ENCODE measurements at places on chromosomes 7 and 10.

GRCh38 chr10:958106-958505 lies 26.6 kb upstream of the LARP4B start:
- DNase-seq = no peak

DNA sequence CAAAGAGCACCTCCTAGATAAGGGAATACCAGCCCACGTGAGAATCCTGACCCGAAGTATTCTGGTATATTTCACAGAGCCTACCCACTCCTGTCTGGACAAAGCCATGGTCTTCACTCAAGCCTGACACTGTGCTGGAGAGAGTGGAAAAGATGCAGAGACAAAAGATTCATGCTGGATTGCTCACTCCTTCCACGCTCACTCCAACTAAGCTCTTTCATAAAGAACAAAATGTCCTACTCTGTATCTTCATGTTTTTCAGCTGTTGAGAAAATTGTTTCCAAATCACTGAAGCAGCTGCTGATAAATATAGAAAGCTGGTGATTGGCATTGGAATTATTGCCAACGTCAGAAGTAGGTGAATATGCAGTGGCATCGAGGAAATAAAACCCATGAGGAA lies 106.0 kb downstream of the ABLIM1 start:
- no peak for DNase-seq

- DNase-seq = no peak
Observed at GRCh38 chr10:58352956-58353610, 18.3 kb downstream of the UBE2D1 start.

DNA sequence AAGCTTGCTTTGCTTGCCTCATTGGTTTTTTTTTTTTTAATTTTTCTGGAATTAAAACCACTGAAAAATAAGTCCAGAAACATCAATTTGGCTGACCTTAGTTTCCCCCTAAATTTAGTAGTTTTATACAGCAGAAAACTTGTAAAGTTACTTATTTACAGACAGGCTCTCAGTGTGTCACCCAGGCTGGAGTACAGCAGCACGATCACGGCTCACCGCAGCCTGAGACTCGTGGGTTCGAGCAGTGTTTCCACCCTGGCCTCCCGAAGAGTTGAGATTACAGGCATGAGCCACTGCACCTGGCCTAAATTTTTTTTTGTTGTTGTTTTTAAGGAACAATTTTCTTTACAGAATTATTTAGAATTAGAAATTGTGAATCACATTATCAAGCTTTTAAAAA lies 250.5 kb downstream of the SDK1 start:
- no peak for DNase-seq

GRCh38 chr7:131879424-131879823 lies 323.0 kb upstream of the PODXL start:
- no peak for DNase-seq

DNA sequence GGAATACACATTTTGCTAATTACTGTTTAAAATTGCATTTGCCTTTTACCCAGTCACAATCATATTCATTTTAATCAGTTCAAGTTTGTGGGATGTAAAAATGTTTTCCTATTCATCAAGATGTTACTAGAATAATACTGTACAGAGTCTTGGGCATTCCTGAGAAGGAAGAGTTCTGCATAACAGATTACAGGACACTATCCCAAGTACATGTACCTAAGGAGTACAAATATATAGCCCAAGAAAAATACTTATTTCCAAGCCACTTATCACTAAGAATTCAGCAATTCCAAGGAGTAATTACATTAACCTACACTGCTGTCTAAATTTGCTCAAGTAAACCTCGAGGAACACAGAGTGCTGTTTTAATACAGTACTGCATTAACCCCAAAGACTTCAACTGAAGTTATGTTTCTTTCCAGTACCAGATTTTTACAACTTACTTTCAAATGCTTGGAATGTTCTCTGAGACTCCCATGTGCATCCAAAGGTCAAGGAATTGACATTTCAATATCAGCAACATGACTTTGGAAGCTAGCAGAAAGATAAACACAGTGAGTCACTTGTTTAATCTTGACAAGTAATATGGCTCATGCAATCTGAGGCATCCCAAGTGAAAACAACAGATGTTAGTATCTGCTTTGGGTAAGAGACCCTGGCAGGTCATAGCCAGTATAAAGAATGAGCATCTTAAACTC lies 125.4 kb upstream of the BET1 start:
- DNase-seq = no peak

GRCh38 chr10:11165591-11166543 lies 148.2 kb downstream of the CELF2 start:
- peak; percentile 5 for DNase-seq

- DNase-seq = no peak
Observed at GRCh38 chr7:116970238-116970910, 17.1 kb downstream of the ST7 start.

- no peak for DNase-seq
Observed at GRCh38 chr7:42550706-42551470, 313.9 kb upstream of the GLI3 start.

GRCh38 chr7:139725077-139725476 lies 52.7 kb downstream of the HIPK2 start:
- no peak for DNase-seq

DNA sequence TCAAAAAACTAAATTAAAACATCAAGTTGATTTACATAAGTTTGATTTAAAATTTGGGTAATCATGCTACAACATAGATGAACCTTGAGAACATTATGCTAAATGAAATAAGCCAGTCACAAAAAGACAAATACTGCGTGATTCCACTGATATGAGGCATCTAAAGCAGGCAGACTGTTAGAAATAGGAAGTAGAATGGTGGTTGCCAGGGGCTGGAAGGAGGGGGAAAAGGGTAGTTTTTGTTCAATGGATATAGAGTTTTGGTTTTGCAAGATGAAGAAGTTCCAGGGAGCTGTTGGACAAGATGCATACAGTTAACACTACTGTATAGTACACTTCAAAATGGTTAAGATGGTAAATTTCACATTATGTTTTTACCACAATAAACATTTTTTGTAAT lies 45.0 kb upstream of the IFRD1 start:
- no peak for DNase-seq

GRCh38 chr7:105187302-105188169 lies 173.5 kb downstream of the KMT2E start:
- no peak for DNase-seq

GRCh38 chr10:110780704-110781103 lies 91.0 kb upstream of the PDCD4 start:
- DNase-seq = no peak

DNA sequence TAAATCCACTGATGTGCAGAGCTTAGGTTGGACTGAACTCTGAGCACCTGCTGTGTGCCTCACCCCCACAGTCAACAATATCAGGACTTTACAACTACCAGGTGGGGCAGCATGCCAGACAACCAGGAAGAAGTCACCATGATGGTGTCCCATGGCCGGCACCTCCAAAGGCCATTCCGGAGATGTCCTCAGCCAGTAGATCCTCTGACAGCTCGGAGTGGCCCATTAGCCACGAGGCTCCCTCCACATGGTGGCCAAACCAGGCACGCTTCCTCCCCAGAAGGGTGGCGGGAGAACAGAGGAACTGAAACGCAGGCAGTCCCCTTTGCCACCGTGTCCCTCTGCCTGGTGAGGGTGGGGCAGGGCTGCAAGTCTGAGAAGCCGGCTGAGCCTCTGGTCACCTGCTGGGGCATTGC lies 390.0 kb downstream of the TNS3 start:
- no peak for DNase-seq

DNA sequence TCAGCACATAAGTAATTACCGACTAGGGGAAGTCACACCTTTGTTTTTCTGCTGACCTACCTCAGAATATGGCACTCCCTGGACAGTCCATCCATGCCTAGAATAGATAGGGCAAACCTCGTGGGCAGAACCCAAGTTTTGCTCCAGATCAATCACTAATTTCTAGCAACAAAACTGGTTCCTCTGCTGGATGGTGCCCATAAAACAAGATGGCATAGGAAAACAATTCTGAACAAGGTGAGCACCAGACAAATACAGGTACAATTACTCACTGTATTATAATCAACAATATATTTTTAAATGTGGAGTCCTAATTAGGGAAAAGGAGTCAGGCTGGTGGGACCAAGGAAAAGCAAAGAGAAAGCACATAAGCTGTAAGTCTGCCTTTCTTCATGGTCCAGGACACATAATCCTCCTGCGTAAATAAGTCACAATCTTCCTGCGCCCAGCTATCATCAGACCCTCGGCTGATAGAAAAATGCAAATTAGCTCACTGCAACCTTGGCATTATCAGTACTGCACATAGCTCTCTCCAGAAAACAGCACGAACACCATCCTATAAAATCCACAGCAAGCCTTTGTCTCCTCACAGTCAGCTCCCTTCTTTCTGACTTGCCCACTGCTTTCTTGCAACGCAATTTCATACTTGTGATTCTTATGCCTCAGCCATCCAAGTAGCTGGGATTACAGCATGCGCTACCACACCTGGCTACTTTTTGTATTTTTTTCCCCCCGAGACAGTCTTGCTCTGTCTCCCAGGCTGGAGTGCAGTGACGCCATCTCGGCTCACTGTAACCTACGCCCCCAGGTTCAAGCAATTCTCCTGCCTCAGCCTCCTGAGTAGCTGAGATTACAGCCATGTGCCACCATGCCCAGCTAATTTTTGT lies 15.1 kb downstream of the URGCP start:
- no peak for DNase-seq

DNA sequence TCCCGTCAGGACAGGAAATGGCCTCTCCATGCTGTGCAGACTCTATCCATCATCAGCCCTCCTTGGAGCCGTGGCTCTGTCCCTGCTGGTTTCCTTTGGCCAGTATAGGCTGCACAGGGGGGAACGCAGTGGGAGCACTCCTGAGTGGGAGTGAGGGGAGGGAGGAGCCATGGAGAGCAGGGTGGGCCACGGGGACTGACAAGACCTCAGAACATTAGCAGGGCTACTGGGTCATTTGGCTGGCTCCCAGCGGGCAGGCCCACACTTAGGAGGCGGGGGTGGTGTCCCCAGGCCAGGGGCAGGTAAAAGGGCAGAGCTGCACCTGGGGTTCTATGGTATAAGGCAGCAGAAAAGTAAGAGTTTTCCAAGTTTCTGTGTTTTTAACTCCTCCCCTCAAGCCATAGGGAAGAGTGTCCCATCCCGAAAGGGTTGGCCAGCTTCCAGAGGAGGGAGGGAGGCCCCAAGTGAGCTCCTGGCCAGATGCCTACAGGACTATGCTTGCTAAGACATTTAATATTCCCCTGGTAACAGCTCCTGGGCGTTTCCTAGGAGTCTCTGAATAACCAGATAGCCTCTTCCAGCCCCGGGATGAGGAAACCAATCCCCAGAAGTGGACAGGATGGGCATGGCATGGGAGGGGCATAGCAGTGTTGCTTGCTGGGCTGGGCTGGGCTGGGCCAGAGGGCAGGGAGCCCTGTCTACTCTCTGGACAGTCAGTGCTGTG lies 5.5 kb upstream of the OPN4 start:
- no peak for DNase-seq

DNA sequence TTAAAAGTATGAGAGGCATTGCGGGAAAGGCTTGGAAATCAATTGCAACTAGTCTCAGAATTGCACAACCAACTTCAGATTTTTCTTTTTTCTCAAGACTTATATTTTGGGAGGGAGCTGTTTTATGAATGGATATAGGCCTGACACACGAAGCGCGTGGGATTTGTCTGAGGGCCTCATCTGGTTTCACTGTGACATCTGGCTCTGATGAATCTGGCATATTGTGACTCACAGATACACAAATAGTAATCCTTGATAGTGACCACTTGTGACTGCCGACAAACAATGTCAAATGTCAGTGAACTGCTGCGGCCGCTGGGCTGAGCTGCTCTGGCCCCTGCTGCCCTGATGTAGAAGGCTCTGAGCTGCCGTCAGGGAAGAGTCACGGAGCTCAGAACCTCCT lies 655.1 kb downstream of the INHBA start:
- no peak for DNase-seq

DNA sequence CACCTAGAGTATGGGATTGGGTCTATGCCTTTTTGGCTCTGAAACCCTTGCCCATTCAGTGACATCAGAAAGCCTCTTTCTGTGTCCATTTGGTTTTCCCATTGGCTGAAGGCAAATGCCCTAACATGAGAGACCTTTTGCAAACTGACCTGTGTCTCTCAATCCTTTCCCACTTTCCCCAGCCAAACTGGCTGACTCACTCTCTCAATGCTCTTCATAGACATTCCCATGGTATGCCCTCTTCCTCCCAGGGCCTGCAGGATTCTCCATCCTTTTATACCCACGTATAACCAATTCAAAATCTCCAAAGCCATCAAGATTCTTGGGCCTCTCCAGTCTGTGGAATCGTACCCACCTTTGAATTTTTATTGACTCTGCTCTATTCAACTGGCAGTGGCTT lies 563.3 kb downstream of the GATA3 start:
- no peak for DNase-seq

DNA sequence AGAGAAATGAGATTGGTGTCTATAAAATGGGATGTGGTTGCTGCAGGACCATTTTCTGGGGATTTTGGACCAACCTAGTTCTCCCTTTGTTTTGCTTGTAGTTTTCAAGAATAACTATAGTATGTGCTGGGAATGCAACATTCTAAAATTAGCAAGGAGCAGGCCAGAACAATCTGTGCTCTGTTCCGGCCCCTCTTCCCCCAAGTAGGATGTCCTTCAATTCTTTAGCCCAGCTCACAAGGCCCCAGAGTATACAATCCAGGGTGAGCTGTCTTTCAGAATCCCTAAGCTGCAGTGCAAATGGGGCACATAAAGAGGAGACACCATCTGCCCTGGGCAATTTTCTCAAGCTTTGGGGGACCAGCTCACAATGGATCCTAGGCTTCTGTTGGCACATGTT lies 809.1 kb downstream of the TNS3 start:
- DNase-seq = no peak

DNA sequence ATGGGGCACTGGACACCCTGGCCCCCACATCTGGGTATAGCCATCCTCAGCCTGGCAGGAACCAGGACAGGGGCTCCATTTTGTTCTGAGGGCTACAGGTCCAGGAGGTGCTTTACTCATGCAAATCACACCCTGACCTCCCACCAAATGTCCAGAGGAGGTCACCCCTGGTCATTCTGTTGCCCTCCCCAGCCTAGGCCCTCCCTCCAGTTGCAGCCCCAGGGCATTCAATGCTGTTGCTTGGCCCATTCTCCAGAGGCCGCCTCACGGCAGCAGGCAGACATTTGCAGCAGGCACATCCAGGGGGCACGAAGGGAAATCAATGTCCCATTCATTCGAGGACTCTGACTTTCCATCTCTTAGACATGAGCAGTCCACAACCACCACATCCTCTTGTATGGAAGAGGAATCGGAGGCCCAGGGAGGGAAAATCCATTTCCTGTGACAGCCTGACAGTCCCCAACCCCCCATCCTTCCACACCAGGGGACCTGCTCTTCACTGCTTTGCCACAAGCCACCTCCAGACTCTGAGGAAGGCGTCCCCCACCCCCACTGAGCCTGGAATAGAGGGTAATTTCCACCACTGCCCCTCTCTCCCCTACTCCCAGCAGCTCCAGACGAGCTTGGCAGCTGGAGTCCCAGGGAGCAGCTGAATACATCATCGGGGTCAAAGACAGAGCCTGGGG lies 76.2 kb upstream of the UNC5B start:
- DNase-seq = no peak

GRCh38 chr7:18003286-18003994 lies 24.2 kb downstream of the PRPS1L1 start:
- DNase-seq = no peak

Data from NCI-H1436 (cell line).